ENCODE measurements at places on chromosomes 3 and 15.
A peak's percentile ranks its signal among the peaks of the same experiment; 100 is the strongest.

GRCh38 chr3:108271626-108272025 lies 24.7 kb upstream of the HHLA2 start:
- no peak for DNase-seq

DNA sequence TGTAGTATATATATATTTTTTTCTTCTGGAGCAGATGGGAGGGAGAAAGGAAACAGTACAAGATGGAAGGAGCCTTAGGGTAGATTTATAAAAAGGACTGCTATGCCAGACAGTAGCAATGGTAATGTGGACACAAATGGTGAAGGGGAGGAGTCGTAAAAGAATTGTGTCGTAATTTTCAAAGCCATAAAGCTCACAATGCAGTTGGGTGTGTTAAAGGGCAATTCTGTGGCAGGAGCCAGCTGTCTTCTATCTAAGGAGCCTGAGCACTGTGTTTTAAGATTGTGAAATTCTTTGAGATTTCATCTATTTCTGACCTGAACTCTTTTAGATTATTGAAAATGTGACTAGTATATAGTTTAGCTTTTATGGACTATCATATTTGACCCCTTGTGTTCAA lies 58.9 kb downstream of the CNOT10 start:
- no peak for DNase-seq

GRCh38 chr3:16482770-16483531 lies 30.5 kb downstream of the RFTN1 start:
- no peak for DNase-seq

GRCh38 chr3:4474683-4475490 lies 7.8 kb upstream of the SUMF1 start:
- peak; percentile 44 for DNase-seq

DNA sequence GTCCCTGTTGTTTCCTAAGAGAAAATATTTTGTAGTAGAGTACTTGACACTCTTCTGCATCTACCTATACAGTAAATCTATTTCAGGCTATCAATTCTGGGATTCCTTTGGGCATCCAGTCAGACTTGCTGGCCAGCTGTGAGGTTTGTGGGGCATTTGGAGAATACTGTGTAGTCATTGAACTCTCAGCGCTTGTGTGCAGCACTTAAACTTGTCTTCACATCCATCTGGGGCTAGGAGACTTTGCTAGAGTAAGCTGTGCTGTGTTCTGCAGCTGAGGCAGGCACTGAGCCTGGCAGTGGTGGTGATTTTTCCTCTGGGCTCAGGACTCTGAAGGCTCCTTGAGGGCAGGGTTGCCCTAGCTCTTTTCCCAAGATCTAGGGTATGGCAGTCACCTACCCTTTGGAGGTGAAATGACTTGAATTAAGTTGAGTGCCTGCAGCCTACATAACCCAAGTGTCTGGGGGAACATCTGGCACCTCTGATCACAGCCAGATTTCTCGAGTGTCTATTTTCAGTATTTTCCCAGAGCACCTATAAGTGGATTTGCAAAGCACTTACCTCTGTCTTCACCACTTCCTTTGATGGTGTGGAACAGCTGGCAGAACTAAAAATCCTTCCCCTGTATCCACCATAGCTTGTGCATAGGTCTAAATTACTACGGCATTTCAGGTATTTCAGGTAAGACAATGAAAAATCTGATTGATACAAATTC lies 19.3 kb downstream of the CLSTN2 start:
- DNase-seq = no peak

All from non-pigmented ciliary epithelial cell (primary cell).